T-helper 2 cell (primary cell): ENCODE measurements at places on chromosomes 2 and 18.

GRCh38 chr2:28058791-28059190, 168.3 kb downstream of the BABAM2 start:
- DNase-seq: no peak

DNA sequence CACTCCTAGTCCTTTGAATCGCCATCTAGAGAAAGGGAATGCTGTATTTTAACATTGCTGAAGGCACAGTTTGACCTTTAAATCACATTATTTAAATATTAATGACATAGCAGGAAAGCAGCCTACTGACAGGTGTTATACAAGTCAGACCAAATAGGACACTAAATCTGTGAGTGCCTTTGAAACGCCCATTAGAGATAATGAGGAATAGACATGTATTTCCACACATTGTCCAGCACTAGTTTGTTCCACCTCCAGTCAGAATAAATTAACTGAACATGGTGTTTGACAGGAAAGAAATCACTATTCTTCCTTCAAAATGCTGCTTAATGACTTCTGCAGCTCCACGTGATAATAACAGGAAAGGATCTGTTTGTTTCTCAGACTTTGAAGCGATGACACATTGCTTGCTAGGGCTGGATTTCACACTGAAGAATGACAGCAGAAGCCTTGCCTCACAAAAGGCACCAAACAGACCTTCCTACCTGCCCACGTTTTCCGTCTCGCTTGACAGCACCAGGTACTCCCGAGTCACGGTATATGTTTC, 90.5 kb upstream of the DDX18 start:
- no peak for DNase-seq

DNA sequence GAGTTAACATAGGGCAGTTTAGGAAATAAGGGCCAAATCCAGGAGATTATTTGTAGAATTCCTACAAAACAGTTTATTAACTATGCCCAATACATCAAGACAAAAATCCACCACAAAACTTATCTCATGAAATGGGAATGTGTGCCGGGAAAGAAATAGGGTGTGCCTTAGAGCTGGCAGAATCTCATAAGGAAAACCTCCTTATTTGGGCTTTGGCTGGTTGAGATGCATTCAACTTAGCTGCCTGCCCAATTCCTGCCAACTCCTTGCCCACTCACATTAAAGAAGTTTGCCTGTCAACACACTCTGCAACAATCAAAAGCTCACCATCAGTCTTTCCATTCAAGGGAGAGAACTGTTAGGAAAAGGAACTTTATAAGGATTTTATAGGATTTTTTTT, 500.6 kb downstream of the SATB2 start:
- DNase-seq: no peak

DNA sequence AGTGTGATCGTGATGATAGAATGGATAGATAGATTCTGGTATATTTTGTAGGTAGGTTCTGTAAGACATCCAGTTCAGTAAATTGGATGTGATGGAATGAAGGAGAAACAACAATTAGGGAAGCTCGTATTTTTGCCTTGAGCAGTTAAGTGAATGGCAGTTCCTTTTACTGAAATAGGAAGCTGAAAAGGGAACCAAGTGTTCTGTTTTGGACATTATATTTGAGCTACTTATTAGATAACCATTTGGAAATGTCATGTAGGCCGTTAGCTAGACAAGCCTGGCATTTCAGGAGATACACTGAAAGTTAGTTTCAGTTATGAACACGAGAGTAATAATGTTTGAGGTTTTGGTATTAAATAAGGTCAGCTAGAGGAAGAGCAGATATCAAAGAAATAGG, 41.5 kb downstream of the MARCHF7 start:
- DNase-seq: no peak

DNA sequence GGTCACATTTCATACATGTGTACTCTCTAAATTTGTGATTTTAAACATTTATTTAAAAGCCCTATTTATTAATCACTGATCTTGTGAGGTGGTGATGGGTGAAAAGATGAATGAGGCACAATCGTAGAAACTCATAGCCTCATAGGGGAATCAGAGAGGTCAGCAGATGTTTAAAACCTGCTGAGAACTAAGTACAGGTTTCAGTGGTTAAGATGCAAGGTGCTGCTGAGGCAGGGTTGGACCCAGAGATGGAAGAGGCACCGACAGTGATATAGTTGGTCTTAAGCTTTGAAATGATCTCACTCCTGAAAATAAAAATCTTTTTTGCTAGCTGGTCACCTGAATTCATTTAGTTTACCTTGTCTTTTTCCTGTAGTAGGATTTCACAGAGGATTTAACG, 49.6 kb downstream of the LINC00305 start:
- no peak for DNase-seq

- DNase-seq: no peak
These were observed 1838.8 kb upstream of the LRRTM1 start for GRCh38 chr2:82143343-82143742.

DNA sequence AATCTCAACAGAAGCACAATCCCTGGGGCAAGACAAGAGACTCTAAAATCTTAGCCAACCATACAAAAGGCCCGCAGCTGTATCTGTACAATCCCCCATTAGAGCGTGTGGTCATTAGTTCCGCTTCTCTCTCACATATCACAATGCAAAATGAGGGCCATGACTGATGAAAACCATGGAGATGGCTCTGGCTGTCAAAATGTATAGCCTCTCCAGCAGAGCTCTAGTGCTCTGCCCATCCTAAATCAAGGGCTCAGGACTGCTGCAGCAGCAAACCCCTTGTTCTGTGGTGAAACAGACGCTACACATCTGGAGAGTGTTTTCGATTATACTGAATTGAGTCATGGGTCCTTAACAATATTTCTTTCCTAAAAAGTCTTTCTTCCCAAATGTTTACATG, 221.0 kb downstream of the PID1 start:
- DNase-seq: no peak

DNA sequence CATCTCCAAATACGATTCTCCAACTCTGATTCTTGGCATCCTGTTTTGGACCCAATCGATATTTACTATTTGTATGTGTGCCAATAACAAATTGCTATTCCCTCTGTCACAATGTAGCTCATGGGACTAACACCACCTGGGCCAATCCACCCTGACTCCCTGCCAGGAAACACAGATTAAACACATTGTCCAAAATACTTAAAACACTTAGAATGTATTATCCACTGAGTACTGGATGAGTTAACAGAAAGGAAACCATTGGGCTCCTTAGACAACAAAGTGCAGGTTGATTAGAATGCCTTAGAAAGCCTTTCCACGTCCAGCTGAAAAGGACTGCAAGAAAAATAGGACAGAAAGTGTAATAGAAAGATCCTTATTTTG, 79.4 kb upstream of the ARHGAP28 start:
- no peak for DNase-seq

GRCh38 chr18:54942569-54942968, 16.7 kb downstream of the CCDC68 start:
- no peak for DNase-seq

GRCh38 chr18:61606759-61607158, 273.5 kb downstream of the CDH20 start:
- DNase-seq: no peak

DNA sequence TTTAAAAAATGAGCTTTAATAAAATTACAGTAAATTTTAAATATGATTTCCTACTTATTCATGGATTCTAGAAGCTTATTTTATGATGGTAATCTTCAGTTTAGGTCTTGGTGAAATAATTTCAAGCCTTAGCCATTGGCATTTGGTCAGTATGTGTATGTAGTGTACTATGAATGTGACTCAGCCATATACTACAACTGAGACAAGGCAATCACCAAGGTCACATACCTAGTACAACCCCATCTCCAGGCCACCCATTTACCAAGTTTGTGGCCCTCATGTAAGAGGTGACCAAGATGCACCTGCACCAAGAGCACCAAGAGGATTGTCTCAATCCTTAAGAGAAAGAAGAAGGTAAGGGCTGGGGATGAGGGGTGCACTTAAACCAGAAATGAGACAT, 54.8 kb upstream of the FRZB start:
- DNase-seq: no peak

GRCh38 chr2:210169516-210170195, 1.6 kb downstream of the KANSL1L start:
- no peak for DNase-seq

DNA sequence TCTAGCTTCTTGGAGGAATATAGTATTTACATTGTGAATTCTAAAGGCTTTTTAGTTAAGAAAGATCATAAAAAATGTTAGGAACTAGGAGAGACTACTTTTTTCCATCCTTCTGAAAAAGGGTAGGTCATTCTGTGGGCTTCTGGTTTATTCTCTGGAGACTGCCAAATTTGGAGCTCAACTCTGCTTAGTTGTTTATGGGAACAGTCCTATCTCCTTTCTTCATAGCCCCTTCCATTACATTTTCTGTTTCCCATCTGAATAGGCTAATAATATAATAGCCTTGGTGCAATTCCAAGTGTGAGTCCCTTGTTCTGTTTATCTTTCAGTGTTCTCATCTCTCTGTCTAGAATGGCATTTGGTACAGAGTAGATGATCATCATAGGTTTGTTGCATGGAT, 15.6 kb downstream of the LAMA3 start:
- no peak for DNase-seq
